ENCODE measurements at places on chromosomes 7 and 10. TPM values are rescaled to one million over a fixed set of nuclear protein-coding genes. Genes with fewer than 3 reads are reported as not detected.

The LOXL4 gene
- total RNA-seq: not detected

The C10orf53 gene
- total RNA-seq: not detected

The CCDC172 gene
- total RNA-seq: not detected

The GRID2IP gene
- 0.06 TPM for total RNA-seq

The NPTX2 gene
- not detected for total RNA-seq

DNA sequence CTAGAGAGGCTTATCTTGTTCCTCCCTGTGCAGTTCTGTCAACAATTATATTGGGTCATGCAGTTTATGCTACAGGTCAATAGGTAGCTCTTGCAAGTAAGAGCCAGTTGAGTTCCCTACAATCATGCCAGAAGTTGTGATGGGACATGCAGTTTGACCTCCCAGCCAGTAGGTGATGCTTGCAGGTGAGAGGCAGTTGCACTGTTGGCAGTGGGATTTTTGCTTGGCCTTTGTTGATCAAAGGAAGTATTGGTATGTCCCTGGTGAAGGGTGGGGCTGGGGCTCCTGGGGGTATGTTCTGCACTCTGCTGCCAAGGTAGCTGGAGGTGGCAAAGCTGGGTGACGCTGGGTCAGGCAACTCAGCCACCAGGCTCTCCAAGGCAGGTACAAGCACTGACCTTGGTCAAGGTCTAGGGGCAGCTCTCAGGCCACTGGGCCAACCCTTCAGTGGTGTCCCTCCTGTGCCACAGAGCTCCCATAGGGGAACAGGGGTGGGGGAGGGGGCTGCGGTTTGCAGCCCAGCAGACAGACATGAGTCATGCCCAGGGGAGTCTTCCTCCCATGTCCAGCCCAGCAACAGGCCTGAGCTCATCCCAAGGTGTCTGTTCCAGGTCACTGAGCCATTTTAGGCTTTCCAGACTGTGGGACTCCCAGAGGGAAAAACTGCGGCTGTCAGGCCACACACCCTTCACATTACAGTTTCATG, 43.3 kb downstream of the MEOX2 start:
- DNase-seq: no peak

- DNase-seq: no peak
Observed at GRCh38 chr10:13617116-13617515, 30.4 kb downstream of the PRPF18 start.

DNA sequence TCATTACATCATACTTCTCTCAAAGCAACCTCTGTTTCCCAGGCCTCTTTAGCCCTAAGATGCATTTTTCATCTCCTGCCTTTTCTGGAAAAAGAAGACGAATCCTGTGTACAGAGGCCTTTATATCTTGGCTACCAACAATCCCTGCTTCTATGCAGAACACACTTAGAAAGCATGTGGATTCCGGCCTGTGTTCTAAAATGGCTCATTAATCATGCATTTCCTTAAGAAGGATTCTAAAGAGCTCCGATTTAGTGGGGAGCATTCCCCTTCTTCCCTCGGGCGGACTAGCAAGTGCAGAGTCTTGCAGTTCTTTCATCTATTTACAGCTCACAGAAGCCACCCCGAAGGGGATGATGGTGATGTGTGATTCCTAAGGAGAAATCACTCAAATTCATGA, 1212.9 kb downstream of the TYW1 start:
- DNase-seq: no peak

GRCh38 chr7:74627661-74628411, 29.7 kb upstream of the GTF2I start:
- DNase-seq: no peak

DNA sequence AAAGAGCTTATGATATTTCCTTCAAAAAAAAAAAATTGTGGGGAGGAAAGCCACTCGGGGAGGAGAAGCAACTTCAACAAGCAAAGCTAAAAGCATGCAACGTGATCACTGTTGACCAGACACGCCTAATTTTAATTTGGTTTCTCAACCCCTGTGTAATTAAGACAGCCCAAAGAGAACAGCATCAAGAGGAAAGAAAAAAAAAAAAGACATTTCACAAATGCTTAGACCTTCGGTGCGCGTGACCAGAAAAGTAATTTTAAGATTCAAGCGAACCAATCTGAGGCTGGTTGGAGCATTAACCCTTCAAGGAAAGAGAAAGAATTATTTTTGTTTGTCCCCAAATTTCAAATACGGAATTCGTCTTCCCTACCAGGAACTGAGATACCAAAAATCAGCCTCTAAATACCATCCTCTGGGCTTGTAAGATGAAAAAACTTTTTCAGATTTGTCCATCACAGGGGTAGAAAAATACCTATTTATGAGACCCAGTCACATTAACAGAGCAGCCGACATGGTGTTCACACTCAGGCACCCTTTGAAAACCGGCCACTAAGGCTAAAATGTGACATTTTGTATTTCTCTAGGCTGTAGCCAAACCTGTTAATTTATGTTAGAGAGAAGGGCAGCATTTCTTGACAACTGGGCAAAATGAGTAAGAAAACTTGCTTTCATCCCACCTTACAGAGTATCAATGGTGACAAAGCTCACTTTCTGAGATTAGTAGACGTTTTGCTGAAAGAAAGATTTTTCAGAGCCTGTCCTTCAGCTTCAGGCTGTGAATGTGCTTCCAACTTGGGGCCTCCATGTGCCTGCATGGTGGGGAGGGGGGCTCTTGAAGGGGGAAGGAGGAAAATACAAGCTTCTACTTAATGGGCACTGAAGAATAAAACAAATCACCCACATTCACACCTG, 179.9 kb upstream of the KLF14 start:
- DNase-seq: no peak

- no peak for DNase-seq
Observed at GRCh38 chr10:69272624-69273023, 5.7 kb upstream of the HK1 start.

- DNase-seq: peak; percentile 15
Observed at GRCh38 chr7:90412458-90413184, 9.4 kb downstream of the CLDN12 start.

GRCh38 chr7:158753900-158754299, 49.3 kb upstream of the NCAPG2 start:
- no peak for DNase-seq
